ENCODE measurements at places on chromosomes 2 and 18. TPM values are rescaled to one million over a fixed set of nuclear protein-coding genes. Genes with fewer than 3 reads are reported as not detected.
A peak's percentile ranks its signal among the peaks of the same experiment; 100 is the strongest.

- DNase-seq, result no peak
These were observed 79.3 kb upstream of the TMEM247 start for GRCh38 chr2:46400016-46400415.

GRCh38 chr2:213862407-213863076 lies 548.3 kb upstream of the VWC2L start:
- DNase-seq, result no peak

DNA sequence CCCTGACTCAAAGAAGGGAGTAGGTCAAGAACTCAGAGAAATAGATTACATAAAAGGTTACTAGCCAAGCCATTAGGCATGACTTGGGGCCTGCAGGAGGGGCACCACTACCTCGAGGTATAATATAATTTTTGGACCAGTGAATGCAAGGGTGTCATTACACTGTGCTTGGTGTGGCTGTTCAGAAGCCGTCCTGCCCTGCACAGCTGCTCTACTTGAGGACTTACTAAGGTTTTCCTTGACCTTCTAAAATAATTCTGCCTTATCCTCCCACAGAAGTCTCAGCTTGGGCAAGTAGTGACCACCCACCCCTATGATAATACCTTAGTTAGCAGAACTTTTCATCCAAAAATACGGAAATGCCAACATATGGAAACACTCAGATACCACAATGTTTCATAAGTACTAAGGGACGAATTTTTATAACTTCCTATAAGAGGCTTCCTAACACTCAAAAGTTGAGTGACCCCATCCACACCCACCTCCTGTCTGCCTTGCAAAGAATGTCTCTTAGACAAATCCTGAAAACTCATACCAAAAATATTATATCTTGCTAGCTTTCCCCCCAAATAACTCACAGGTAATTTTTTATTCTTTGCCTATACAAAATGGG lies 17.7 kb upstream of the ATG16L1 start:
- DNase-seq, result no peak

DNA sequence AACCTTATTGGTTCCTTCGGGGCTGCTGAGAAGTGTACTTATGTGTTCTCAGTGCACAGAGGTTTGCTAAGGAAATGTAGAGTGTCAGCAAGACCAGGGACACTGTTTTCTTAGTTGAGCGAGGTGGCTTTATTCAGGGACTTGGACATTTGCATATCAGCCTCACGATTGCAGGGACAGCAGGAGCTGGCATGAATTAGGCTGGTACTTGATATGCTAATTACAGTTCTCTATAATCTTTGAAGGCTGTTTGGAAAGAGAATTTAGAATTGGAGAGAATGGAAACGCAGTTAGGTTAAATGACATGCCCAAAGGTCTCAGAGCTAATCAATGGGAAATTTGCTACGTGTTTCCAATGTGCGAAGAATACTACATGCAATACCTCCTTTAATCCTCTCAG lies 18.7 kb upstream of the MTCL1 start:
- no peak for DNase-seq

DNA sequence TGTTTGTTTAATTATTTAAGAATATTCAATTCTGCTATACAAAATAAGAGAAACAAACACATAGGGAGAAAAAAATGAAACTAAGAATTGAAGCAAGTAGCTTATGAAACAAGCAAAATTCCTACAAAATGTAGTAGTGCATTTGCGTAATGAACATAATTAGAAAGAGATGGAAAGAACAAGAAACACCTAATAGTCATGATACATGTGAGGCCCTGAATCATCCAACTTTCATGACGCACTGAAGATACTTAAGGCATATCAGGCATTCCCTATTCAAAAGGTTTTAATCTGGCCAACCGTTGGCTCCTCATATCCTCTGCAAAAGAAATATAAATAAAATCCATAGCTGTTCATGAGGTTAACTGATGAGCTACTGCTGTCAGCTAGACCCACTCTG lies 14.5 kb upstream of the NAB1 start:
- DNase-seq, result peak; percentile 43

DNA sequence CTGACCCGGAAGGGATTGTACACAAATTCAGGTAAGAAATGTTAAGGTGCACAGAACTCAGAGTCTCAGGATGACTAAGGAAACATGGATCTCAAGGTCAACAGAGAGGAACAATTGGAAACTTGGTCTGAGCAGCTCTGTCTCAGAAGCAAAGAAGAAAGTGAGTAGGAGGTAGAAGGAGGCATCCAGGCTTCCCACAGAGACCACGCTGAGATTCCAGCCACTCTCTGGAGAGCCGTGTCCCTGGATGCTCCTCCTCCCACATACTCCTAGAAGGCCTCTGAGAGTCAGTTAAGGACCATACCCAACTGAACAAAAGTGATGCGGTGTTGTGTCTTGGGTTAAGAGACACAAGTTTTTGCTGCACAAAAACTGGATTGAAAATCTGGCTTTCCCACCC lies 8.6 kb upstream of the PLB1 start:
- no peak for DNase-seq

DNA sequence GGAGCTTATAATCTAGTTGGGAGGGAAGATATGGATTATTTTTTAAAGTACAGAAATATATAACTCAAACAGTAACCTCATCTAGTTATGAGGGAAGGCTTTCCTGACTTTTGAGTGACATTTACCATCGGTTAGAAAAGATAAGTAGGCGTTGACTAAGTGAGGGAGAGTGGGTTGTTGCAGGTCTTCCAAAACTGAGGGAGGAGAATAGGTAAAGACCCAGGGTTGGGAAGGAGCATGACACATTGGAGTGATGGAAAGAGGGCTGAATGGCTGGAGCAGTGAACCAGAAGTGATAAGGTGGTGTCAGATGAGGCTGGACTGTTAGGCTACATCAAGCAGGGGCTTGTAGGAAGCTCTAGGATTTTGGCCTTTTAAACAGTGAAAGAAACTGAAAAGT lies 10.6 kb upstream of the NUP35 start:
- no peak for DNase-seq

Gene KIF1A
- total RNA-seq, result under 0.01 TPM

Gene SIX3
- not detected for total RNA-seq

Gene DUSP28
- total RNA-seq, result 2.5 TPM

Gene COLEC11
- 0.28 TPM for total RNA-seq

Gene SLC4A5
- not detected for total RNA-seq

Gene MOCOS
- total RNA-seq, result 1.9 TPM

Gene STRN
- total RNA-seq, result 23.3 TPM

All from IMR-90 (cell line).